Myocyte (in vitro differentiated cells): ENCODE measurements at places on chromosomes 6 and 20. TPM values are rescaled to one million over a fixed set of nuclear protein-coding genes. Genes with fewer than 3 reads are reported as not detected.

The CCN2 gene
- 16.1 and 20.2 TPM in 2 replicates for total RNA-seq

DNA sequence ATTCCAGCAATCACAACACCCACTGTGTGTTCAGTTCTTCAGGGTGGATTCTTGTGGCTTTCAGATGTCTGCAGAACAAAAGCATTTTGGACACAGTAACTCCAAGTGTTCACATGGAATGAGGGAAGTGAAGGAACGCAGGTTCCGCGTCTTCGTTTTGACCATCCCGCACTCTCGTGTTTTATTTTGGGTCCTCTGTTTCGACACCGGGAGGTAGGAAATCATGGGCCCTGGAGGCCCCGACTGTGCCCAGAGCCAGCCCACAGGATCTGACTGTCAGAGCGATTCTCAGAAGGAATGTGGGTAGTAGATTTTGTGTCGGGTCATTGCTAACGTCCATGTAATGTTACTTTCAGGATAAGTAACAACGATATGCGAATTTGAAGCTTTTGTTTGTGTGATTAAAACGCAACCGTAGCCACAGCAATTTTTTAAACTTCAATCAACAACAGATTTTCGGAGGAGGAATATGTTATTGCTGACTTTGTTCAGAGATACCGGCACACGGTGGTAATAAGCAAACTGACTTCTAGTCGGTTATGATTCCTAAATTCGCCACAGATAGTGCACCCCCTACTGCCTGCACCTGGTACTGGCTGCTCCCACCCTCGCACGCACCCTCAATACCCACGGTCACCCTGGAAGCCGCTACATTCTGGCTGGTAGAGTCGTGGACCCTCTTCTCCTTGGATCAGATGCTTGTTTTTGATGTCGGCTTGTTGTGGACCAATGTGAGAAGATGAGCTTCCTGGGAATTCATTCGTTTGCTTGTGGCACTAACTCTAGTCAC is 10.5 kb downstream of the NPEPL1 start:
- no peak for DNase-seq

The EYS gene
- total RNA-seq, result not detected in 2 replicates

DNA sequence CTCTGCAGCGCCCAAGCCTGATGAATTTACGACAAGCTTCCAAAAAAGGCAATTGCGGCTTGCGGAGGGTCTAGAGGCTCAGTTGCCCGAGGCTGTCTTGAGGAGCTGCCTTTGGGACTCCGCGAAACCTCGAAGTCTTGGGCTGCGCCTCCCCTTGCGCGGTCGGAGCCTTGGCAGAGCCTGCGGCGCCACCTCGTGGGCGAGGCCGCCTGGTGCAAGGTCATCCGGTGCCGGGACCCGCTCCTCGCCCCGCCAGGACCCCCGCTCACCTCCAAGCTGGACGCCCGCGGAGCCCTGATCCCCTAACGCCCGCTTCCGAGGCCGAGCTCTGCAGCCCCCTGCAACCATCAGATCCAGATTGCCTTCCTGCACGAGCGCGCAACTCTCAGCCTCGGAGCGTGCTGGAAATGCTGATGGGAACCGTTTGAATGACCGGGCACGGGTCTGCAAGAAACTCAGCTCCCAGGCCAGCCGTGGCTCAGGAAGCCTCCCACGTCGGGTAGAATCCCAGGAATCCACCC is 14.9 kb upstream of the FAM210B start:
- peak; percentile 35 for DNase-seq

DNA sequence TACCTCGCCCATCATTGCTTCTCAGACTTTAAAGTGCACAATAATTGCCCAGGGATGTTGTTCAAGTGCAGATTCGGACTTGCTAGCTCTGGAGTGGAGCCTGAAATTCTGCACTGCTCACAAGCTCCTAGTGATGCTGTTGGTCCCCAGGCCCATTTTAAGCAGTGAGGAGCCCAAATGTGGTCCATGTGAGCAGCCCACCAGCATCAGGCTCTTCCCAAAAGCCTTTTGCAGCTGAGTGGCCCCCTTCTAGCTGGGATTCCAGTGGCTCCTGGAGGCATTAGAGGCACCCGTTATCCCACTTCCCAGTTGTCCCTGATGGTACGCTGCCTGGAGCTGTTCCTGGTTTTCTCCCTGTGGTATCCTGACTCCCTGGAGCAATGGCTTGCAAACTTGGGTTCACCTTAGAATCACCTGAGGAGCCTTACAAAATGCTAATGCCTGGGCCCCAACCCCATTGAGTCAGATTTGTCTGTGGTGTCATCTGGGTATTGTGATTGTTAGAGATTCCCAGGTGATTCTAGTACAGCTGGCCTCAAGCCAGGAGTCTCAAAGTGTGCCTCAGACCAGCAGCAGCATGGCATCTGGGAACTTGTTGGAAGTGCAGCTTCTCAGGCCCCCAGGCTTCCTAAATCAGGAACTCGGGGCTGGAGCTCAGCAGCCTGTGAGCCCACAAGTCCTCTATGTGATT is 186.9 kb upstream of the SLC24A3 start:
- DNase-seq, result no peak

The TRIM40 gene
- not detected in 2 replicates for total RNA-seq

DNA sequence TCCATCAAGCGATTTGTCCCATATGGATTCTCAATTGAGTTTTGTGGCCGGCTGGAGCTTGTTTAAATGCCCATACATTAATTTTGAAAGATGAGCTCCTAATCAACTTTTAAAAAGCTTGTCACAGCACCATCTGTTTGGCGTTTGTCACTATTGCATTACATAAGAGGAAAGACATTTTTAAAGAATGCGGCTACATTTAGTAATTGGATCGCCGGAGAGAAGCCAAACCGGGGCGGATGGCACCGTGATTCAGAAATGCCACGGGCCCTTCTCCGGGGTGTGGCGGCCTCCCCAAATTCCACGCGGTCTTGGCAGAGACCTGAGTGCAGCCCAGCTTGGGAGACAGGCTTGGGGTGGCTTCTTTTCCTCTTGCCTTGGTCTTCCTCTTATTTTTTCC is 67.7 kb upstream of the ZNFX1 start:
- DNase-seq, result peak; percentile 98

The KCNK16 gene
- not detected in 2 replicates for total RNA-seq

The SLC35D3 gene
- not detected in 2 replicates for total RNA-seq

DNA sequence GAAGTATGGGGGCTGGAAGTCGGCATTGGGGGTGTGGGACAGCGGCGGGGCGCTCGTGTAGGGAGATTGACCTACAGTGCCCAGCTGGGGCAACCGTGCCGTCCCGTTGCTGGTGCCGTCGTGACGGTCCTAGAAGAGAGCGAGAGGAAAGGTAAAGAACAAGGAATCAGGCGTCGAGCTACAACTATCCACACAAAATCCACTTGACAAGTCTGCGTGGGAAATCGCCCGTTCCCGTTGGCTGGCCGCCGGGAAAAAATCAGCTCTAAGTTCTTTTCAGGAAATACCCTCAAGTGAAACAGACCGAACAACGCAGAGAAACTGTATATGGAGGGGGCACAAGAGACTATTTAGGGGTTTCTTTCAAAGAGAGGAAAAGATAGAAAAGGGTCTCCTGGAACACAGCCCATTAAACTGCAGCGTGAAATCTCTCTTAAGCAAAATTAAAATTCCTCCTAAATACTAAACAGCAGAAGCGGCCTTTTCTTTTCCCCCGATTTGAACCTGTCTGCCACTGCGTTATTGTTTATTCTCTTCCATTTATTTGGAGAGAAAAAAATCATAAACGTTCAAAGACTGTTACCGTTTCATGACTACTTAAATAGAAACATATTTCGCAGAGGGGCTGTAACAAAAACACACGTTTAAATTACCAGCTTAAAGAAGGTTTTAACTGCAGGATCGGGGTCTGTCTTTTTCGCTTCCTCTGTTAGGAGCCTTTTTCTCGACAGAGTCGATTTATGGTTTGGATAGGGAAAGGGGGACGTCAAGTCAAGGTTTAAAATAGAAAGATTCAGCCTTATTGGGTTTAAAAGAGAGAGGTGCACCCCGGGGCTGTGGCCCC is 4.4 kb downstream of the TFAP2A start:
- no peak for DNase-seq

GRCh38 chr6:165884813-165885765 is 222.0 kb upstream of the PDE10A start:
- peak; percentile 80 for DNase-seq
